ENCODE measurements at places on chromosomes 4 and X. TPM values are rescaled to one million over a fixed set of nuclear protein-coding genes. Genes with fewer than 3 reads are reported as not detected.

- H3K36me3 ChIP-seq: no peaks in the 10 kb centered on the region
- H3K27me3 ChIP-seq: no peaks in the 10 kb centered on the region
- H3K4me1 ChIP-seq: no peaks in the 10 kb centered on the region
- DNase-seq: no peak
- H3K4me3 ChIP-seq: no peak overlapping the region
Observed at GRCh38 chr4:70027011-70027410, 1.2 kb upstream of the HTN3 start.

DNA sequence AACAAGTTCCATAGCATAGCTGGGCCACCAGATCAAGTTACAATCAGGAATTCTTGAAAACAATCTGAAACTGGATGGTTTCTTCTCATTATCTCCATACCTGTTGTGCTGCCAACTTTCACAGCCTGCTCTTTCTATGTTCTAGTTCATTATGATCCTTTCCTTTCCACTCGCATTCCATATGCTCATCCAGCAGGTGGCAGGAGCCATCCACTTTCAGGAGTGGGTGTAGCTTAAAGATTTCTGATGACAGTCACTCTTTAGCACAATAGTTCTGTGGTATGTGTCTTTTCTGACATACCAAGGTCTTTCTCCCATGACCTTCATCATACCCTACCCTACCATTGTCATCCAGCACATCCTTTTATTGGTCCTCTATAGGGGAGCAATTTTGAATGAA lies 46.4 kb downstream of the PAGE2 start:
- no peaks in the 10 kb centered on the region for H3K4me1 ChIP-seq
- H3K27ac ChIP-seq: no peak overlapping the region
- no peaks in the 10 kb centered on the region for H3K36me3 ChIP-seq
- H3K27me3 ChIP-seq: no peaks in the 10 kb centered on the region
- no peak overlapping the region for H3K4me3 ChIP-seq

DNA sequence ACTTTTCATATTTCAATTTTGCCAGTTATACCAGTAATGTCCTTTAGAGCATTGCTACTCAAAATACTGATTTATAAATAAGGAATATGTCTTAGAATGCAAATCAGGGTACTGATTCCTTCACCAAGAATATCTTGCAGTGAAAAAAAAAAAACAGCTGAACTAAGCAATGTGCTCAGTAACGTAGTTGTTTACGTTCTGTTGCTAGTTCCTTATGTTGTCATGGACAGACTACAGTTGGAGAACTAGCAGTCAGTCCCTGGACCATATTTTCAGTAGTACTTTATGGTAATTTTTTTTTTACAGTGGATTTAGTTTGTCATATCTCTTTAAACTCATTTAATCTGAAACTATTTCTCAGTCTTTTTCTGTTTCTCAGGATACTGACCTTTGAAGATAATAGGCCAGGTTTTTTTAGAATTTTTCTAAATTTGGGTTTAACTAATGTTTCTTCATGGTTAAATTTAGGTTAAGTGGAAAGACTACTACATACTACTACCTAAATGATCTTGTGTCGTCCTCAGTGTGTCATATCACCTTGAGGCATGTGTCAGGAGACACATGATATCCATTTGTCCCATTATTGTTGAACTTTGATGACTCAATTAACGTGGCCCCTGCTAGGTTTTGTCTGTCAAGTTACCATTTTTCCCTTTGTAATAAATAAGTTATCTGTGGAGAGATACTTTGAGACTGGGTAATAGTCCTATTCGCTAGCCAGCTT lies 21.0 kb downstream of the SMARCAD1 start:
- DNase-seq: no peak
- no peak overlapping the region for H3K27ac ChIP-seq
- H3K27me3 ChIP-seq: no peaks in the 10 kb centered on the region
- H3K4me1 ChIP-seq: no peaks in the 10 kb centered on the region

DNA sequence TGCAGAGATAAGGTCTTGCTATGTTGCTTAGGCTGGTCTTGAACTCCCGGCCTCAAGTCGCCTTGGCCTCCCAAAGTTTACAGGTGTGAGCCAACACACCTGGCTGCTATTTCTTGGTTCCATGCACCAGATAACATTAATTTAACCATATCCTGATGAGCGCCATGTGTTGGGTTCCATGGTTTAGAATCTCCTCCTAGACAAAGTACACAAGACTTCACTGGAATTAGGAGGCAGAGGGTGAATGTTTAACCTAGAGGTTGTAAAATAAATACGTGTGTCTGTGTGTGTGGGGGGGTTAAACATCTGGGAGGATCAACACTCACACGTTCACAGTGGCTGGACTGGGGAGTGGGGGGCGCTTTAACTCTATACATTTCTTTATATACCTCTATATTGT lies 32.4 kb upstream of the SORCS2 start:
- no peak overlapping the region for H3K4me3 ChIP-seq
- H3K4me1 ChIP-seq: no peaks in the 10 kb centered on the region
- no peak for DNase-seq

TCEAL7 gene
- not detected for total RNA-seq

ABCG2 gene
- total RNA-seq: not detected
